Omental fat pad (tissue), 4 donors: ENCODE measurements at places on chromosomes 13 and 19. TPM values are rescaled to one million over a fixed set of nuclear protein-coding genes. Genes with fewer than 3 reads are reported as not detected.

DNA sequence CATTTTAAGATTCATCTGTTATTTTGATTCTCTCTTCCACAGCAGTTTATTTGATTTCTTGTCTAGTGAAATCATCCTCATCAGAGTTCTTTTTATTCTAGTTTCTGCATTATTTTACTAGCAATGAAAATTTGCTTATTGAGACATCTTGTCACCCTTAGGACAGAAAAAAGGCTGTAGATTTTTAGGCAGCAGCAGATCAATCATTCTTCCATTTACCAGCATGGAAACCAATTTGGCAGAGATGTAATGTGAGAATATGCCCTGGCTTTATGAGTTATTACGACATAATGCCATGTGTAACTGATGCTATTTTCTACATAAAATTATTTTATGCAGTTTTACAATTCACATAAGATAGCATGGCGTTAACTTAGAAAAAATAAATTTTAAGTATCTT lies 688.6 kb upstream of the SLC10A2 start:
- DNase-seq = no peak

The SULT2A1 gene
- not detected for total RNA-seq

DNA sequence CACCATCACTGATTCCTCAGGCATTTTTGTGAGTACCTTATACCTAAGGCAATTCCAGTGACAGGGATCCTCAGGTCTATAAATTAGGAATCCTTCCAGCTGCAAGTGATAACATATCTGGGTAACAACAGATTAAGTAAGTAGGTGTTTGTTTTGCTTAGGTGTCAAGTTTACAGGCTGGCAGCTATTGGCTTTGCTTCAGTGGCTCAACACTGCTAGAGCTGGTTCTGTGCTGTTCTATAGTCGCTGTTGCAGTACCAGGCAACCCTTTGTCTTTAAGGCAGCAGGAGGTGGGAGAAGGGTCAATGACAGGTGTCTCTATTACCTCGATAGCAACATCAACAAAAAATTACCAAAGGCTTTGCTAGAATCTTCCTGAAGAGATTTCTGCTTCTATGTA lies 27.0 kb downstream of the SLC10A2 start:
- no peak for DNase-seq

GRCh38 chr19:55490478-55491432 lies 2.5 kb downstream of the SSC5D start:
- no peak for DNase-seq

The SIGLECL1 gene
- not detected for total RNA-seq

GRCh38 chr19:17303940-17304267 lies 679 bp upstream of the ABHD8 start:
- DNase-seq = no peak

DNA sequence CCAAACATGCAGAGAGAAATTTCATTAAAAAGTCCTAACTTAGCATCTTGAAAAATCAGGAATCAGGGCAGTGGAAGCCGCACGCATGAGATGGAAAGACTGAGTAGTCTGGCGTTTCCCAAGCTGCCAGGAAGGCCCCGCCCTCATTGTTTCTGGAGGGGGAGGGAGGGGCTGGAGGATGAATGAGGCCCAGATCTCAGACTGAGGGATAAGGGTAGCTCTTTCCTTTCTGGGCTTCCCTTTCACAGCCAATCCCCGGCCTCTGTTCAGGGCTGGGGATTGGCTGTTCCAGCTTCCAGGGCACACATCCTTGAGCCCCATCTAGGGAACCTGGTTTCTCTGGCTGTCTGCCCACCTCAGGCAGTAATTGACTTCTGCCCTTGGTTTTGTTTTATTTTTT lies 7.3 kb downstream of the C19orf53 start:
- peak; percentile 56 for DNase-seq

- DNase-seq = no peak
Observed at GRCh38 chr19:34732612-34733211, 1.3 kb upstream of the ZNF181 start.

GRCh38 chr19:51417107-51417809 lies at the start of gene SIGLEC10:
Gene SIGLEC10 (minus strand): TSS chr19:51417642. CDS start chr19:51417581, 61 bp downstream.
- DNase-seq = no peak

The AP1M2 gene
- total RNA-seq = 1.8 TPM
